Dermis lymphatic vessel endothelial cell (primary cell): ENCODE measurements at places on chromosomes 13 and 19. TPM values are rescaled to one million over a fixed set of nuclear protein-coding genes. Genes with fewer than 3 reads are reported as not detected.

Gene SIGLEC10
- not detected in 2 replicates for total RNA-seq

Gene KIR2DL1
- total RNA-seq = not detected in 2 replicates

Gene PTPRH
- 0.09 and 0.33 TPM in 2 replicates for total RNA-seq

Gene ANKRD24
- total RNA-seq = 0.11 and 0.17 TPM in 2 replicates

Gene PRDX2
- 170 and 189 TPM in 2 replicates for total RNA-seq

Gene LILRA1
- total RNA-seq = not detected in 2 replicates

Gene ZNF829
- total RNA-seq = 1.3 and 1.5 TPM in 2 replicates

Gene IGSF23
- 0.11 TPM in 1 of 2 replicates, not detected in the other for total RNA-seq

Gene ZNF266
- total RNA-seq = 11.8 and 13.8 TPM in 2 replicates

Gene ATP4A
- not detected in 2 replicates for total RNA-seq

Gene TYROBP
- not detected in 2 replicates for total RNA-seq

Gene PLPP2
- 38.1 and 41.2 TPM in 2 replicates for total RNA-seq

Gene IL4I1
- 0.52 and 1.6 TPM in 2 replicates for total RNA-seq

Gene CEACAM6
- not detected in 2 replicates for total RNA-seq

Gene PSG7
- not detected in 2 replicates for total RNA-seq

Gene FGF22
- total RNA-seq = 0.09 and 0.11 TPM in 2 replicates

Gene CYP2A7
- total RNA-seq = not detected in 2 replicates

Gene CYP4F11
- not detected in 2 replicates for total RNA-seq

Gene B3GNT8
- 2.7 and 3.5 TPM in 2 replicates for total RNA-seq

Gene PRX
- 1.5 TPM in 2 replicates for total RNA-seq

Gene ZNF563
- 1.2 and 2.0 TPM in 2 replicates for total RNA-seq

Gene ACER1
- not detected in 2 replicates for total RNA-seq

Gene LHB
- total RNA-seq = 0.17 and 0.22 TPM in 2 replicates

Gene CABP5
- not detected in 2 replicates for total RNA-seq

Gene TRPM4
- total RNA-seq = 16.2 and 17.2 TPM in 2 replicates

Gene CLC
- total RNA-seq = not detected in 2 replicates

Gene PSG4
- not detected in 2 replicates for total RNA-seq

Gene PCDH20
- total RNA-seq = not detected in 2 replicates

Gene GPR12
- not detected in 2 replicates for total RNA-seq

Gene SLC7A1
- 11.3 and 19.4 TPM in 2 replicates for total RNA-seq

Gene LILRB4
- not detected in 2 replicates for total RNA-seq

Gene ZNF728
- total RNA-seq = under 0.01 TPM in 1 of 2 replicates, not detected in the other

Gene SPINT2
- total RNA-seq = 14.5 and 52.2 TPM in 2 replicates

Gene CEACAM7
- total RNA-seq = 0.33 and 1.9 TPM in 2 replicates

Gene RCBTB1
- total RNA-seq = 24.5 and 32.0 TPM in 2 replicates

Gene VSTM2B
- not detected in 2 replicates for total RNA-seq

Gene NLRP5
- total RNA-seq = not detected in 2 replicates

Gene KLF1
- total RNA-seq = 0.09 TPM in 1 of 2 replicates, not detected in the other

Gene KPNA3
- total RNA-seq = 31.2 and 37.7 TPM in 2 replicates
